Osteocyte (in vitro differentiated cells): ENCODE measurements at places on chromosomes 16 and 17. TPM values are rescaled to one million over a fixed set of nuclear protein-coding genes. Genes with fewer than 3 reads are reported as not detected.

The STH gene
- total RNA-seq = not detected in 2 replicates

The HOXB4 gene
- total RNA-seq = not detected in 2 replicates

The FMNL1 gene
- 2.0 and 2.8 TPM in 2 replicates for total RNA-seq

The AURKB gene
- 13.3 and 15.7 TPM in 2 replicates for total RNA-seq

The CDH8 gene
- total RNA-seq = 7.6 and 7.7 TPM in 2 replicates

The NXN gene
- 123 and 131 TPM in 2 replicates for total RNA-seq

The GP2 gene
- not detected in 2 replicates for total RNA-seq

The CSH2 gene
- not detected in 2 replicates for total RNA-seq

The FBXW10B gene
- total RNA-seq = 0.40 TPM in 1 of 2 replicates, not detected in the other

The ITGAD gene
- total RNA-seq = not detected in 2 replicates

The MMP25 gene
- total RNA-seq = 3.0 and 3.6 TPM in 2 replicates

The MFSD11 gene
- 33.0 and 34.7 TPM in 2 replicates for total RNA-seq

The SDK2 gene
- total RNA-seq = 16.5 and 19.4 TPM in 2 replicates
